NCI-H2227 treated with DMSO at 0.1 percent for 48 hours (cell line): ENCODE measurements at places on chromosomes 4 and X.

DNA sequence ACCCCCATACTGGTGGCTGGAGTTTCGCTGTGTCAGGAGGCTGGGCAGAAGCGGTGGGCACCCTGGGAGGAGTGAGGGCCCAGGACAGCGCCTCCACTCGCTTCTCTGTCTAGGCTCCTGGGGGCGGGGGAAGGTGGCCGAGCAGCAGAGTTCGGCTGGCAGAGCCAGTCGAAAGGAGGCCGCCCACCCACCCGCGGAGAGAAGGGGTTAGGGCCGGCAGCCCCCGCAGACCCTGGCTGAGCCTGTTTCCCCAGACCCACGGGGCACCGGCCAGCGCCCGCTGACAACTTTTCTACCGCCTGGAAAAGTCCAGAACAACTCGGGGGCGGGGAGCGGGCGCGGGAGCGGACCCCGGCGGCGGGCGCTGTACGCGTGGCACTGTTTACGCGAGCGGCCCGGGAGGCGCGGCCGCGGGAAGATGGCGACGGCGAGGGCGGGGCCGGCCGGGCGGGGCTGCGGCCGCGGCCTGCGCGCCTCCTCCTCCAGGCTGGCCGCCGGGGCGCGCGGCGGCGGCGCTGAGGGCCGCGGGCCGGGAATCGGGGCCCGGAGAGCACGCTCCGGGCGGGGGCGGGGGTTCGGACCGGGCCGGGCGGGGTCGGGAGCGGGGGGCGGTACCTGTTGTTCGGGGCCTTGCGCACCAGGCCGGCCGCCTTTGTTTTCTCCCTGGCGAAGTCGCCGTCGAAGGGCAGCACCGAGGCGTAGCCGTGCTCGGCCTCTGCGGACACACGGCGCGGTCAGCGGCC, 628 bp downstream of the MXD4 start:
- DNase-seq = no peak

GRCh38 chr4:123696687-123697086, 300.1 kb downstream of the SPRY1 start:
- no peak for DNase-seq

- DNase-seq = no peak
Observed at GRCh38 chr4:17065821-17066220, 167.4 kb upstream of the LDB2 start.

- DNase-seq = no peak
Observed at GRCh38 chrX:38970845-38971244, 169.6 kb downstream of the MID1IP1 start.

DNA sequence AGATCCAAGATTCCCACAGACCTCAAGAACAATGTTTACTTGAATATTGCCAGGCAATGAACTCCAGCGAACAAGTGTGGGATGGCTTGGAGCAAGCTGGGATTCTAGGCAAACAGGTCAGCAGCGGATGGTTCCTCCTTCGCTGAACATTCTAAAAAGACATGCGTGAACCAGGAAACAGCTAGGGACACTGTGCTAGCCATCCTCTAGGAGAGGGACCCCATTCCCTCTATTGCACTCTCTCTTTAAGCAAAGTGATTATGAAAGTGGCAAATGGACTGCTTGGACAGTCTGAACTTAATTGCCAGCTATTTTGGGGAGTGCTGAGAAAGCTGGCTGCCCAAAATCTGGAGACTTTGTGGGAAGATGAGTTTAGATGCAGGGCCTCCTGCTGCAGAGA, 29.9 kb upstream of the TEC start:
- no peak for DNase-seq

DNA sequence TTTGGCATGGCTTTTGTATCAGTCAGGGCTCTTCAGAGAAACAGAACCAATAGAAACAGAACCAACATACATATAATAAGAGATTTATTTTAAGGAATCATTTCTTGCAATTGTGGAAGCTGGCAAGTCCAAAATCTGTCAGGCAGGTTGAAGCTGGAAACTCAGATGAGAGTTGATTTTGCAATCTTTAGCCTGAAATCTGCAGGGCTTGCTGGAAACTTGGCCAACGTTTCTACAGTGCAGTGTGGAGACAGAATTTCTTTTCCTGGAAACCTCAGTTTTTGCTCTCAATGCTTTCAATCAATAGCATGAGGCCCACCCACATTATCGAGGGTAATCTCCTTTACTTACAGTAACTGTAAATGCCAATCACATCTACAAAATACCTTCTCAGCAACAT, 45.4 kb downstream of the COMMD8 start:
- no peak for DNase-seq

GRCh38 chr4:81021142-81021944, 9.2 kb upstream of the BMP3 start:
- DNase-seq = no peak

DNA sequence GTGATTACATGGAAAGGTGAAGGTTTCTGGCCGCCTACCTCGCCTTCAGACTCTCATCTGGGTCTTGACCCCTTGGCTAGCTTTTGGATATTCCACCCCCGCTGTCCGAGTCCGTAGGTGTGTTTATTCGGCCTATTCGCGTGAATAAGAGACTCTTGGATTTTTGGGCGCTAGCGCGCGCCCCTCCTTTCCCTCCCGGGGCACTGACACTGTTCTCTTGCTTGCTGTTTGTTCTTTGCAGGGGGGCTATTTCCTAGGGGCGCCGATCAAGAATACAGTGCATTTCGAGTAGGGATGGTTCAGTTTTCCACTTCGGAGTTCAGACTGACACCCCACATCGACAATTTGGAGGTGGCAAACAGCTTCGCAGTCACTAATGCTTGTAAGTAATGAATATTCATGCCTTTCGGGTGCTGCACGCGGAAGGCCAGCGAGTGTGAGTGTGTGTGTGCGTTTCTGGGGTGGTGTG, 932 bp downstream of the GRIA2 start:
- no peak for DNase-seq

- DNase-seq = no peak
Observed at GRCh38 chr4:118732591-118733330, 47.6 kb downstream of the METTL14 start.

DNA sequence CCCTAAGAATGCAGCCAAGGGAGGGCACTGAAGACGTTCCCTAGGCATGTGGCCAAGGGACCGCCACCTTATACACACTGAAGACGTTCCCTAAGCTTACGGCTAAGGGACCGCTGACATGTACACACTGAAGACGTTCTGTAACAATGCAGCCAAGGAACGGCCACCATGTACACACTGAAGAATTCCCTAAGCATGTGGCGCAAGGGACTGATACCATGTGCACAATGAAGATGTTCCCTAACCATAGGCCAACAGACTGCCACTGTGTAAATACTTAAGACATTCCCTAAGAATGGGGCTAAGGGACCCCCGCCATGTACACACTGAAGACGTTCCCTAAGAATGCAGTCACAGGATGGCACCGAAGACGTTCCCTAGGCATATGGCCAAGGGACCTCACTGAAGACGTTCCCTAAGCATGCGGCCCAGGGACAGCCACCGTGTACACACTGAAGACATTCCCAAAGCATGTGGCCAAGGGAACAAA, 36.1 kb downstream of the DHRSX start:
- DNase-seq = no peak

DNA sequence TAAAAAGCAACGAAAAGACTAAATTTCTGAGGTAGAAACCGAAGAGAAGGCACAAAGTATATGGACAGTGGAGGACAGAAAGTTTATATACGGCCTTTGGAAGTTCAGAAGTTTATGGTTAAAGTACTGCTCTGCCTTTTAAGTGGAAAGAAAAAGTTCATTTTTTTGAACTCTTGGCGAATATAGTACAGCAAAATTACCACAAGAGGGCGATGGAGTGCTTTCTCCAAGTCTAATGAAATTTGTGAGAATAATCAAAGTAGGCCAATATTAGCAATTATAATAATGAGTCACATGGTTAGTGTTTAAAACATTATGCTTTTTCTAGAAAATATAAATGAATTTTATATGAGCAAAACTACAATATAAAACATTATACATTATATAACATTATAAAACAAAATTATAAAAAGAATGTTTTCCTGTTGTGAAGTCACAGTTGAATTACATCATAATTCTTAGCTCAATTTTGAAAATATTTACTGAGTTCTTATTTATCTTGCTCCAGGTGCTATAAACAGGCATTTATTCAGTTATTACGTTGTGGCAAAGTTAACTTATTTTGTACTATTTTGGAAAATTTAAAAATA, 136.2 kb upstream of the BMPR1B start:
- peak; percentile 6 for DNase-seq

DNA sequence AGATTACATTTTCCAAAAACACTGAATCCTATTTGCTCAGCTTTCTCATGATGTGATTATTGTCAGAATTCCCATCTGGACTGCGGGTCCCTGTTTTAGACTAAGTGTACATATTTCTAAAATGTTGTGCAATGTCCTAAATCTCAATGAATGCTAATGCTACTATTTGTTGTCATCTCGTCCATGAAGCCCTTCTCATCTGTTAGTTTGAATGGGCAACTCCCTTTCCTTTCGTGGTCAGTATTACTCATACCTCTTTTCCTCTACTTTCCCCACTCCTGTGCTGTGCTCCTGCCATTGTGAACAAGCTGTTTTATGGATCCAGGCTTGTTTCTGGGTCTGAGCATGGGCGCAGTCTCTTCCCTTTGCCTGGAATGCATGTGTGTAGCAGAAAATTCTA, 91.0 kb downstream of the MID1 start:
- DNase-seq = no peak

- DNase-seq = no peak
Observed at GRCh38 chr4:165393051-165393450, 14.2 kb downstream of the CPE start.

- DNase-seq = no peak
Observed at GRCh38 chrX:79268788-79269187, 98.3 kb downstream of the ITM2A start.

GRCh38 chrX:73916931-73917667, 354.1 kb downstream of the CHIC1 start:
- DNase-seq = no peak

DNA sequence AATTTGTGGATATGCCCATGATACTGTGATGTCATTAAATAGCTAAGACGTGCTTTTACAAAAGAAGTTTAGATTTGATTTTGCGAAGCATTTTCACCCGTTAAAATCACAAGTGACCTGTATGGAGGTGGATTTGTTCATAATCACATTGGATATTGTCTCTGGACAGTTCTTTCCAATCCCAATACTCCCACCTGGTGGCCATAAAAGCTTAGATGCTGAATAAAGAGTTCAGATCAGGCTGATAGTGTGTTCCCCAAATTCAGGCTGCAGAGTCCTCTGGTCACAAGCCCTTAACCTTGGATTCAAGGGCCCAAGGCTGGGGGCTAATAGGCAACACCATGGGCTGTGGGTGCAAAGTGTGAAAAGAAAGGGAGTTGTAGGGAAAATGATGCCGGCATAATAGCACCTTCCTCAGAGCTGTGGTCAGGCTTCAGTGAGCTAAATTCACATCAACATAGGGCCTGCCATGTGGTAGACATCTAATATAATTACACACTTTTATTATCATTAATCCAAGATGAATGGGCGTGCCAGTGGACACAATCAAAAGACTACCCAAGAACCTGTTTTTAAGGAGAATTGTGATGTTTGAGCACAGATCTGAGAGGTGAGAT, 28.1 kb downstream of the SMIM43 start:
- no peak for DNase-seq

GRCh38 chr4:27248829-27249228, 388.2 kb downstream of the STIM2 start:
- no peak for DNase-seq
